ENCODE measurements at places on chromosomes 11 and 22.
A peak's percentile ranks its signal among the peaks of the same experiment; 100 is the strongest.

- no peak for DNase-seq
Observed at GRCh38 chr11:93054881-93055280, 85.4 kb downstream of the MTNR1B start.

- DNase-seq, result no peak
Observed at GRCh38 chr11:2582351-2582945, 117.3 kb downstream of the KCNQ1OT1 start.

- DNase-seq, result no peak
Observed at GRCh38 chr22:48091060-48091650, 1328.7 kb downstream of the TBC1D22A start.

GRCh38 chr11:27972522-27973170 lies 135.3 kb downstream of the KIF18A start:
- no peak for DNase-seq

- no peak for DNase-seq
Observed at GRCh38 chr22:46841522-46841921, 79.1 kb downstream of the TBC1D22A start.

GRCh38 chr11:21564095-21564494 lies 628.8 kb upstream of the ANO5 start:
- no peak for DNase-seq

- no peak for DNase-seq
Observed at GRCh38 chr22:43562843-43563242, 151.0 kb downstream of the MPPED1 start.

DNA sequence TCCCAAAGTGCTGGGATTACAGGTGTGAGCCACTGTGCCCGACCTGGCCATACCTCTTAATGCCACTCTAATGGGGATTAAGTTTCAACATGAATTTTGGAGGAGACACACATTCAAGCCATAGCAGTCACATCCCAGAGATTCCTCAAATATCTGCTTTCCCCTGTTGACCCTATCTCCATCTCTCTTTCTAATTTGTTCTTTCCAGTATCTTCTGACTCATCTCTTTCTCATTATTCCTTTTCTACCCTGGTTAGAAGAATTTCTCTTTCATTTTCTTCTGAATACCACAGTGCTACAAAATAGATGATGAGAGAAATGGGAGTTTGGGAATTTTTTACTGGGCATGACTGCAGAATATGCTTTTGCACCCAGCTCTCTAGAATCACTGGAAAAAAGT lies 5.1 kb downstream of the OR10V1 start:
- no peak for DNase-seq

DNA sequence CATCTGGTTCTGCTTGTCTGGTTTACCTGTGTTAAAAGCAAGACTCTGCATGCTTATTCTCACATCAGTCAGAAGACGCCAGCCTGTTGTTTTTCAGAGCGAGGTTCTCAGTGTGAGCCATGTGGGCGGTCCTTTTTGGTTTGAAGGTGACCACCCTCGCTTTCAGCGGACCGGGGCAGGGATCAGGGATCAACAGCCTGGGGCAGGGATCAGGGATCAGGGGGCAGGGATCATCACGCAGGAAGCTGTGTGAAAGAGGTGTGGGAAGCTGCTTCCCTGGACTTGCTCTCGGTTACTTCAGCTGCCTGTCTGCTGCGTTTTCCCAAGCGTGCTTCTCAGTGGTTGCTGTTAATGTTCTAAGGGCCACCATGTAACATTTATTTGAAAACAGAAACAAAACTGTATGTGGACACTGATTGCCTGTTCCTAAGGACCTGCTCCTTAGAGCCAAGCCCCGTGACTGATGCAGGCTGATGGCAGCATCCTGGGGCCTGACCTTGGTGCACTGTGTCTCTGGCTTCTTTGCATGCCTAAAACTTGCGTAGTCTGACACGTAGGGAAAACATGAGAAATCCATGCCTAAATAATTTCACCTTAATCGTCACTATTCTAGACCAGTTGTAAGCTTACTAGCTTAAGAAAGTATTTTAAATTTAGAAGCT lies 146.9 kb downstream of the ATXN10 start:
- no peak for DNase-seq

- no peak for DNase-seq
Observed at GRCh38 chr11:133727774-133728173, 117.5 kb downstream of the SPATA19 start.

- peak; percentile 57 for DNase-seq
Observed at GRCh38 chr11:118437208-118438125, 1.2 kb downstream of the KMT2A start.

GRCh38 chr11:5336331-5336730 lies 7.0 kb downstream of the OR51B5 start:
- no peak for DNase-seq

DNA sequence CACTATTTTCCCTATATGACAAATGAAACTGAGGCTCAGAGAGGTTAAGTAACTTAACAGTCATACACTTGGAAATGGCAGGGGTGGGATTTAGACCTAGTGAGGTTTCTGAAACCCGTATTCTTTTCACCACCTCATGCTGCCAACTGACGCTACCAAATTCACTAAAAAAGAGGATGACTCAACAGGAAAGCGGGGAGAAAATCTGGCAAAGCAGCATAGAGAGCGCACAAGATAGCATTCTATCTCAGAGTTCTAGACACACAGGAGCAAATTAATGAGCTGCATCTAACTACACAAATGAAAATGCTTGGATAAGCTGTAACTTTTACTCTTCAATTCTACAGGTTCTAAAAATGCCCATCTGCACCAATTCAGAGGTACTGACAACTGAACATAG lies 136.4 kb downstream of the RBFOX2 start:
- no peak for DNase-seq

GRCh38 chr11:122812638-122813037 lies 25.7 kb upstream of the CRTAM start:
- no peak for DNase-seq

DNA sequence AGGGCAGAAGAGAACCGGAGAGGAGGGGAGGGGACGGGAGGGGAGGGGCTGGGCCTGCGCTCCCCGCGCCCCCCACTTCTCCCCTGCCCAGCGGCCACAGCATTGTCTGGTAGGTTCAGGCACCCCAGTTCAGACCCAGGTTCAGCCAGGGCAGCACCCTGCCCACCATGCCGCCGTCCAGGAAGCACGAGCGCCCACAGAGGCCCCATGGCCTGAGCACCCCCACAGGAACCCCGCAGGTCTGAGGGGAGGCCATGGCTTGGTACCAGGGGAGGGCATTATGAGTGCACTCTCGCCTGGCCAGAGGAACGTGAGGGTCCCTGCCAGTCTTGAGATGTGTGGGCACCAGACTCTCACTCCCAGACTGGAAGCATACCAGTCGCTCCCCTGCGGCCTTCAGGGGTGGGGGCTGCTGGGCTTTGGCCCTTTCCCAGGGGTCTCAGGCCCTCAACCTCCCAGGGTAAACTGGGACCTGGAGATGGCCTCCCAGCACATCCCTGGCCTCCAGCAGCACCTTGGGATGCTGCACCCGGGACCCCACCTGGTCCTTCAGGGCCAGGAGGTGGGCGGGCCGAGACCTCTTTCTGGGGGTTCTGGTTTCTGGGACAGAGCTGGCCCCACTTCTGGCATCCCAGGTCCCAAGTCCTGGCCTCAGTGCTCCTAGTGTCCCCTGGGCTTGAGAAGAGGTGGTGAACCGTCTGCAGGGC lies 597 bp upstream of the PLXNB2 start:
- no peak for DNase-seq

DNA sequence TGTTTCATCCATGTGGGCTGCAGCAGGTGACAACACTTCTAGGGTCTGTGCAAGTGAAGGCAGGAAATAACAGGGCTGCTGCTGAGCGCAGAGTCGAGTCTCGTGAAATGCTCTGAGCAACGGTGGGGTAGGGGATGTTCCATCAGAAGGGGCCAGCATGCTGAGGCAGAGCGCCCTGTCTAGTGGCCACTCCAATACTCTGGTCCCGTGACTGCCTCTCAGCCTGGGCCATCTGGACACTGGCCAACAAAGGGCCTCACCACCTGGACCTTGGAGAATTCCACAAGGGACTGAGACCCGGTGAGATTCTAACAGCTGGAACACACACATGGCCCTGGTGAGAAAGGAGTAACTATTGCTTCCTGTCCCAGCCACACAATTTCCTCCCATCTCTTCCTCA lies 375.7 kb downstream of the SHANK2 start:
- no peak for DNase-seq

GRCh38 chr11:1146365-1146764 lies 11.4 kb upstream of the MUC5AC start:
- no peak for DNase-seq

DNA sequence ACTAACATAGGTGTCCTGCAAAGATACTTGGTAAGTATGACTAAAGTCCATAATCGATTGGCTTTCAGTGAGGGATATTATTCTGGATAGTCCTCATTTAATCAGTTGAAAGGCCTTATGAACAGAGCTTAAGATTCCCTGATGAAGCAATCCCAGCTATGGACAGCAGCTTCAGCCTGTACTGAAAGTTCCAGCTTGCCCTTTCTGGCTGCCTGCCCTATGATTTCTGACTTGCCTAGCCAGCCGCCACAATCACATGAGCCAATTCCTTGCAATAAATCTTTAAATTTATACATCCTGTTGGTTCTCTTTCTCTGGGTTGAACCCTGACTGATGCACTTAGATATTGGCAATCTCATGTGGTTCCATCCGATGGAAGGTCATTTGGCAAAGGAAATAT lies 759.0 kb upstream of the API5 start:
- no peak for DNase-seq

DNA sequence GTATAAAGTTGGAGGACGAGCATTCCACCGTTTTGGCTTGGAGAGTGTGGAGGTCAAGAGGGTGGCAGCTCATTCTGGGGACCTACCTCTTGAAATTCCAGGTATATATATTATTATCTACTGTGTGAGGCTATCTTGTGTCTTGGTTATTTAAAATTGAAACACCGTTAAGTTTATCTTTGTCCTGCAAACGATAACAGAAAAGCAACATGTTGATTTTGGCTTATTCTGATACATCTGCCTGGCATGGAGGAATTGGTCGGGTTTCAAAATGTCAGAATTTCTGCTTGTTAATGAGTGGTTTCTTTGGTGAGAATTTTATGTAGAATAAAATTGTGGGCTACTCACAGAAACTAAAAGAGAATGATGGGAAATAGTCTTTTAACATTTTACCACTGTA lies 54.4 kb downstream of the SVIP start:
- DNase-seq, result no peak

DNA sequence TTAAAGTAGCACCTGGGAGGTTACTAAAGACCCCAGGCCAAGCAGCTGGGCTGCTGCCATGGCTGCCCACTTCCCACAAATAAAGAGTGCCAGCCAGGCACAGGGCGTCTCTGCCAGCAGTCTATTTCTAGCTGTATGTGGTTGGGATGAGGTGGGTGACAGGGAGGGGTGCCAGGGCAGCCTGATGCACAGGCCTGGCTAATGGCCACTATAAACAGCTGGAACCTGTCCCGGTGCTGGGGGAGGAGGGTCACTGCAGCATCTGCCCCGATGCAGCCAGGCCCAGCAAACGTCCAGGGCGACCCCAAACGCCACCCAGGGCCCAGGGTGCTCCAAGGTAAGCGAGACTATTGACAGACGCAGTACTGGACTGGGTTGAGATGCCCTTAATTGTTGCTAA lies 37.4 kb downstream of the SCUBE1 start:
- no peak for DNase-seq

- no peak for DNase-seq
Observed at GRCh38 chr11:33291004-33291777, 34.0 kb downstream of the HIPK3 start.

GRCh38 chr11:105389952-105390351 lies 219.9 kb upstream of the GRIA4 start:
- peak; percentile 39 for DNase-seq

GRCh38 chr11:78635814-78636506 lies 61.3 kb upstream of the NARS2 start:
- DNase-seq, result no peak
